ENCODE measurements at places on chromosomes 1 and 21. TPM values are rescaled to one million over a fixed set of nuclear protein-coding genes. Genes with fewer than 3 reads are reported as not detected.

GRCh38 chr1:48693180-48693579 is 83.5 kb downstream of the BEND5 start:
- H3K4me3 ChIP-seq = no peak overlapping the region
- no peak overlapping the region for H3K27ac ChIP-seq

Gene MX2
- total RNA-seq = 40.4 TPM

- no peak for DNase-seq
- H3K36me3 ChIP-seq = no peaks in the 10 kb centered on the region
- no peak overlapping the region for H3K27ac ChIP-seq
- H3K4me3 ChIP-seq = no peak overlapping the region
- no peaks in the 10 kb centered on the region for H3K4me1 ChIP-seq
Measured at GRCh38 chr1:214002060-214002459, 14.3 kb downstream of the PROX1 start.

- peaks cover 13% of the 10 kb centered on the region for H3K4me1 ChIP-seq
- peaks cover 25% of the 10 kb centered on the region for H3K36me3 ChIP-seq
- no peak overlapping the region for H3K27ac ChIP-seq
- H3K27me3 ChIP-seq = peaks cover 6% of the 10 kb centered on the region
Measured at GRCh38 chr21:33899199-33899598, 16.4 kb downstream of the ATP5PO start.

DNA sequence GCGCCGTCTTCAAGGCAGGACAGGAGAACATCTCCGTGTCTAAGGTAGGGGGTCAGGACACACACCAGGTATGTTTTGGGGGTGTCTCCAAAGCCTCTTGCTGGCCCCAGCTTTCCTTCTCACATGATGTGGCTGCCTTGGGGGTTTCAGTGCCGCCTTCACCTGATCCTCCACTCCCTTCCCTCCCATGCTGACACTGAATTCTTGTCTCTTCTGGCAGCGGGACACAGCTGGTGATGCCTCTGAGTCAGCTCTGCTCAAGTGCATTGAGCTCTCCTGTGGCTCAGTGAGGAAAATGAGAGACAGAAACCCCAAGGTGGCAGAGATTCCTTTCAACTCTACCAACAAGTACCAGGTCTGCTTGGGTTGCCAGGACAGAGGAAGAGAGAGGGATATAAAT is 13.5 kb downstream of the ATP1A2 start:
- no peaks in the 10 kb centered on the region for H3K4me1 ChIP-seq
- peaks cover 2% of the 10 kb centered on the region for H3K27me3 ChIP-seq
- DNase-seq = no peak
- no peaks in the 10 kb centered on the region for H3K36me3 ChIP-seq

Measured in activated CD4-positive, alpha-beta T cell treated with anti-CD3 and anti-CD28 coated beads for 36 hours (primary cell).